ENCODE measurements at places on chromosomes 6 and 20. TPM values are rescaled to one million over a fixed set of nuclear protein-coding genes. Genes with fewer than 3 reads are reported as not detected.

DNA sequence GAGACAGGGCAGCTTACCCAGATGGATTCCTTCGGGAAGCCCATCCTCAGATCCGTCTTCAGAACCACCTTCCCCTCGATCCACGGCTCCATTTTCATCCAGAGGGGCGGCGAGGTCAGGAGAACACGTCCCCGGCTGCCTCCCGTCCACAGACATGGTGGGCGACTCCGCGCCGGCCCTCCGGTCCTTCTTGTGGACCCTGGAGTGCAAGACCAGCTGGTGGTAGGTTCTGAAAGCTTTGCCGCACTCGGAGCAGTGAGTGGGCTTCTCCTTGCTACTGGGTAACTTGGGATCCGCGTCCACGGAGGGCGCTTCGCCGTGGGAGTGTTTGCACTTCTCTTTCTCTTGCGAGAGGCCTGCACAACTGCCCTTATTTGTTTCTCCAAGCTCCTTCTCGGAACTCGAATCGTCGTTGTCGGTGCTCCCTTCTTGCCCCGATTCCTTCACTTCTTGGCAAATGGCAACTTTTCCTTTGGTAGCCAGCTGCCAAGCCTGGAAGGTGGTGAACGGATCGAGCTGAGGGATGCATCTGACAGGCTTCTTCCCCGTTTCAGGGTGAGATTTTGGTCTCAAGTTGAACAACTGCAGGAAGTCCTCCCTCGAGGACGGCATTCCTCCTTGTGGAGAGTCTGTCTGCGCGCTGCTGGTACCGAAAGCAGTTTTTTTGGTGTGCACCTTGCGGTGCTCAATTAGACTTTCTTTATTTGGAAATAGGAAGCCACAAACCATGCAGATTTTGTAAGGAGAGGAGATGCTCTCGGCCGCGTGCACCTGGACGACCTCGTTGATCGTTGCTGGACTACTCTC, 12.0 kb downstream of the ZNF217 start:
- no peak for DNase-seq

GRCh38 chr6:69913361-69913760, 47.0 kb downstream of the COL19A1 start:
- DNase-seq, result no peak

The DSP gene
- total RNA-seq, result 0.12 TPM

DNA sequence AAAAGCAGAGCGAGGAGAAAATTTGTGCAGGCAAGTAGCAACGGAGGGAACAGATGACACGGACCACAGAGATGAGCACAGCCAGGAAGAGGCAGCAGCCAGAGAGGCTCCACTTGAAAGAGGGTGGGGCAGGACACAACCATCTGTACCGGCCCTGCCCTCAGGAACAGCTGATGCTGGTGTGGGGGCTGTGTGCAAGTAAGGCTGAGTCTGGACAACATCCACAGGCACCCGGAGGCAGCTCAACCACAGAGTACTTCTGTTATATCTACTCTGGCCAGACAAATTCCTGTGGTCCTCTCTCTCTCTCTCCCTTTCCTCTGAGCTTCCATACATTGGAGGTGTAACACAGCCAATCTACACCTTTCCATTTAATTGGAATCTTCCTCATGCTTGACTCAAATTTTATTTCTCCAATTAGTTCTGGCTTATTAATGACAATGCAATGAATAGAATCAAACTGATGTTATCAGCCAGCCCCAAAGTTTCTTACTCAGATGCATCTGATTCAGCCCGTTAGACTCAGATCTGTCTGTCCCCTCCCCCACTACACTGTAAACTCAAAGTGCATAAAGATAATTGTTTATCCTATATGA, 24.9 kb downstream of the KIF13A start:
- DNase-seq, result no peak

The TFAP2A gene
- total RNA-seq, result 0.28 TPM

The NKX2-2 gene
- not detected for total RNA-seq

- no peak for DNase-seq
Observed at GRCh38 chr6:87907521-87907920, 140.1 kb upstream of the SPACA1 start.

The PTPN1 gene
- 55.3 TPM for total RNA-seq

DNA sequence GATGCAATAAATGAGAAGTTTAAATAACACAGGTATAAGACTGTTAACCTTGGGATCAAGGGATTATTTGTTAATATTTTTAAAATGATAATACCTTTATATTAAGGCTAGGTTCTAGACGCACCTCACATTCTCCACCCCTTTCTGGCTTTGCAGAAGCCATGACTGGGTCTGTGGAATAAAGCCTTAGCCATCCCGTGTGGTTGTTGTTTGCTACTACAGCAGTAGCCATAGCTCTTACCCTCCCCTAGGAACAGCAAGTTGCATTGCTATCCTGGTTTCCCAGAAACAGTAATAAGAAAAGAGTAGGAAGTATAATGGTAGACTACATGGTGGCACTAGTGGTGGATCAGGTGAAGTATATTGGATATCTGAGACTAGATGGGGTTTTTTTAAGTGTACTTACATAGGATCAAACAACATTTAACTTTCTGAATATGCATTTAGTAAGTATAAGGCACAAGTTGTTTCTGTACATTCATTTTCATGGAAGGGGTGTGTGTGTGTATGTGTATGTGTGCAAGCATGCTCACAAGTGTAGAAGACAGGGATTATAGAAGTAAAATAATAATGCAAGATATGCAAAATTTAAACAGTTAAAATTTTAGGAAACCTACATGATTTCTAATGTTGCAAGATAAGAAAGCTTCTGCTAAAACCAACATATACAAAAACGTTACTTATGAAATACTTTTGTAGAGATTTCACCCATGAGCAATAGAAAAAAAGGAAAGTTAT, 384.2 kb downstream of the PRKN start:
- DNase-seq, result no peak

The NTSR1 gene
- total RNA-seq, result 0.63 TPM

The DEFB116 gene
- total RNA-seq, result not detected

GRCh38 chr6:3379482-3380060, 77.3 kb downstream of the SLC22A23 start:
- DNase-seq, result no peak

The RIPPLY2 gene
- not detected for total RNA-seq

The IL20RA gene
- total RNA-seq, result not detected

The NPBWR2 gene
- total RNA-seq, result not detected

DNA sequence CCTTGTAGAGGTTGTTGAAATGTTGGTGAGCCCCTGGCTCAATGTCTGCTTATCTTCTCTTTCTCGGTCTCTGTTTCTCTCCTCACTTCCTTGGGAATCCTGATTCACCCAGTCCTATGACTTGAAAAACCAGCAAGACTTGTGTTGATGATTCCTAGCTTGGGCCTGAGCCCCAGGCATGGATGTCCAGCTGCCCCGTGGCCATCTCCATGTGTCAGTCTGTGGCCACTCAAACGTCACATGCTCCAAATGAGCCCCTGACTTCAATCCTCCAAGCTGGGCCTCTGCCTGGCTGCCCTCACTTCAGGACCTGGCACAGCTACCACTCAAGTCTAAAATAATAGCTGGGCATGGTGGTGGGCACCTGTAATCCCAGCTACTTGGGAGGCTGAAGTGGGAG, 81.0 kb downstream of the SRC start:
- DNase-seq, result no peak

- DNase-seq, result no peak
Observed at GRCh38 chr20:33839591-33839990, 28.4 kb downstream of the CHMP4B start.

The SPDEF gene
- not detected for total RNA-seq

The VWA7 gene
- total RNA-seq, result 8.0 TPM

The PEX3 gene
- 16.9 TPM for total RNA-seq

The C20orf204 gene
- 9.5 TPM for total RNA-seq

The MAP3K5 gene
- 18.7 TPM for total RNA-seq

DNA sequence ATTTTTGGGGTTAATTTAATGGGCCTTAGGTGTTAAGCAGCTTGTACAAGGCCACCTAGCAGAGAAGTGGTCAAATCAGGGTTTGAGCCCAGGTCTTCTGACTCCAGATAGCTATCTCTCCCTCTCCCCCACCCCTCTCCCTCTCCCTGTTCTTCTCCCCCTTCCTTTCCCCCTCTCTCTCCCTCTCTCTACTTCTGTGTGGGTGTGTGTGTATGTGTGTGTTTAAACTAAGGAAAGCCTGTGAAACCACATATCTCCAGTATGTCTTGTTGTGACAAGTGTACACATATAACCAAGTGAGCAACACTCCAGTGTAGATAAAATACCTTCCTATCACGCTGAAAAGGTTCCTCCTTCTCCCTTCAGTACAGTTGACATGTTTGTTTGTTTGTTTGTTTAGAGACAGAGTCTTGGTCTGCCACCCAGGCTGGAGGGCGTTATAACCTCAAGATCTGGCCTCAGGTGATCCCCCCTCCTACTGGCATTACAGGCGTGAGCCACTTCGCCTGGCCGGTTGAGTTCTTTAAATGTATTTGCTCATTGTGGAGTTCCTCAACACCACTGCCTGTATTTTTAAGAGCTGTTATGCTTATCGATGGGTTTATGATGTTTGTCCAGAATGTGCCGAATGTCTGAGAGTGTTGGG, 140.4 kb downstream of the JARID2 start:
- DNase-seq, result no peak

DNA sequence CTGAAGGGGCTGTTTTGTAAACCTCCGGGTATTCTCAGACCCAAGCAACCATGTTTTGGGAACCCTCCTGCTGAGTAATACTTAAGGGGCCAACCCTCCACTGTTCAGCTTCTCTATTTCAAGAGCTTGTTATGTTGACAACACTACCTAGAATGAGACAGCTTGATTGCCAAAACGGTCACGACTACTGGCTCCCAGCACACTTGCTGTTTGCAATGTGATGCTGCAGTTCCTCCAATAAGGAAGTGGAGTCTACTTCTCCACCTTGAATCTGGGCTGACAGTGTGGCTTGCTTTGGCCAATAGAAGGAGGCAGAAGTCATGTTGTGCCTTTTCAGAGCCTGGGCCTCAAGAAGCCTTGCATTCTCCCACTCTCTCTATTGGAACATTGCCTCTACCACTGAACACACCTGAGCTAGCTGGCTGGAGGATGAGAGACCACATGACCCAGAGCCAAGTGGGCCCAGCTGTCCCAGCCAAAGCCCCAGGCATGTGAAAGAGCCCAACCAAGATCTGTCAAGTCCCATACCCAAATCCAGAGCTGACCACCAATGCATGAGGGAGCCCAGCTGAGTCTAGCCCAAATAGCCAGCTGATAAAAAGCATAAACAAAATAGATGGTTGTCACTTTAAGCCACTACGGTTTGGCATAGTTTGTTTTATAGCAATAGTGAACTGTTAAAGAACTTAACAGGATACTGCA, 108.0 kb downstream of the PRND start:
- no peak for DNase-seq

DNA sequence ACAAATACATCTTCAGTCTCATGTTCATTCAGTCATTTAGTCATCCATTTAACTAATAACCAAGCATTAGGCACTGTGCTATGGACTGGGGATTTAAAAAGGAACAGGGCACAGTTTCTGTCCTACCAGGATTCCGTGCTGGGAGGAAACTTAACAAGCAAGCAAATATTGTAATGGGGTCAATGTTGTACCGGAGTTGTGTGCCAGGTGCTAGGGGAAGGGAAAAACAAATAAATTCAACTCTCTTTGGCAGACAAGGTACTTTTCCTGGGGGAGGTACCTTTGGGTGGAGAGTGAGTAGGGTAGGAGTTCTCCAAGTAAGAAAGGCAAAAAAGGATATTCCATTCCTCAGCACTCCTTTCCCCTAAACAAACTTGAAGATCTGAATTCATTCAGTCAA, 90.3 kb downstream of the OLIG3 start:
- no peak for DNase-seq

All from T-cell (primary cell).